ENCODE measurements at places on chromosomes 5 and 9.

- no peak for DNase-seq
Measured at GRCh38 chr9:85163415-85163814, 493.9 kb downstream of the NTRK2 start.

DNA sequence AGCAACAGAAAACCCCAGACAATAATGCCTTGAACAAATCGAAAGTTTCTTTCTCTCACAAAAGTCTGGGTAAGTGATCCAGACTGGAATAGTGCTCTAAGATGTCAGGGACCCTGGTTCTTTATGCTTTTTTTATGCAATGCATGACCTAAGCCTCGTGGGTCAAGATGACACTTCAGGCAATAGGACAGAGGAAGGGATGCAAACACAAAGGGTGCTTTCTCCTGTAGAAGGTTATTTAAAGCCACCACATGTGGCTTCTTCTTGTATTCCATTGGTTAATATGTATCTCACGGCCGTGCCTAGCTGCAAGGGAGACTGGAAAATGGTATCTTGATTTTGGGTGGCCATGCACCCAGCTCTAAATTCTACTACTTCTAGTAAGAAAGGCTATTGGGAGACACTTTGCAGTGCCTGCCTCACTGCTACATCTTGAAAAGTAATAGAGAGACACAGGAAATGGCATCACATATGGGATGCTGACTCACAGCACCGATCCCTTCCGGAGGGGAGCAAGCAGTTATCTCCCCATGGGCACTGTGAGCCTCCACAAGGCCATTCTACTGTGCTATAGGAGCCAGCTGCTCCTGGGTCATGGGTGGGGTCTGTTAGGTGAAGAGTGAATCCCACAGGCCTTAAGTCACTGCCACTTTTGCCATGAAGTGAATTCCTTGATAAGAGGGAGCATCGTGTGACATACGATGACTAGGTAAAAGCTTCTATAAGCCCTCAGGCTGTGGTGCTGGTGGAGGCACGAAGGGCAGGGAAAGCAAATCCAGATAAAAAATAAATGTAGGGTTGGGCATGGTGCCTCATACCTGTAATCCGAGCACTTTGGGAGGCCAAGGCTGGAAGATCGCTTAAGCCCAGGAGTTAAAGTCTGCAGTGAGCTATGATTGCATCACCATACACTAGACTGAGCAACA, 32.5 kb upstream of the RAB14 start:
- DNase-seq = peak; percentile 78

DNA sequence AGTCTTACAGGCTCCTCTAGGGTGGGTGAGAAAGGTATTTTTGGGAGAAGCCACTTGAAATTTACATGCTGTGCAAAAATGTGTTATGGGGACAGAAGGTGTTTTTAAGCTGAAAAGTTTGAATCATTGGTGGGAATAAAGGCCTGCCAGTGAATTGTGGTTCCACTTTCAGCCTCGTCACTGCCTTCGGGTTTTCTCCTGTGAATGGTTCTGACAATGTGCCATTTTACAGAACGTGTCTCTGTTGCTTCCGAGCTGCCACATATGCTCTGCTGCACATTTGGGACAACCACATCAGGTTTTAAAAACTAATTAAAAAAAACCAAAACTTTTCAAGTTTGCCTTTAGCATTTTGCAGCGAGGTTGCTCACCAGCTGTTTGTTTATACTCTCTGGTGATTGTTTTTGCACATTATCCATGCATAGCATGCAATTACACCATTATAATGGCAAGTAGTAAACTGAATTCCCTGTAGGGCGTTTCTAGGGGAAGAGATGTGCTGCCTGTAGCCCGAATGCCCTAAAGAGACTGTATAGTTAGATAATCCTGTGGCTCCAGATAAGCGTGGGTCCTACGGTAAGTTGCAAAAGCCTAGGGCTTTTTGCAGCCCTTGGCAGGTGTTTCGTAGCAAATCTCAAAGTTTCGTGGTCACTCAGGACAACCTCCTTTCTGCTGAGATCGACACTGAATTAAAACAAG, 40.1 kb upstream of the SUB1 start:
- no peak for DNase-seq

GRCh38 chr9:3447143-3447542, 78.7 kb downstream of the RFX3 start:
- DNase-seq = no peak

GRCh38 chr5:123036391-123037103, at the start of gene PPIC:
PPIC (minus strand) TSS chr5:123036725; CDS start chr5:123036625, 100 bp downstream.
- DNase-seq = peak; percentile 85

- DNase-seq = no peak
Measured at GRCh38 chr5:142789206-142789605, 19.0 kb downstream of the ARHGAP26 start.

DNA sequence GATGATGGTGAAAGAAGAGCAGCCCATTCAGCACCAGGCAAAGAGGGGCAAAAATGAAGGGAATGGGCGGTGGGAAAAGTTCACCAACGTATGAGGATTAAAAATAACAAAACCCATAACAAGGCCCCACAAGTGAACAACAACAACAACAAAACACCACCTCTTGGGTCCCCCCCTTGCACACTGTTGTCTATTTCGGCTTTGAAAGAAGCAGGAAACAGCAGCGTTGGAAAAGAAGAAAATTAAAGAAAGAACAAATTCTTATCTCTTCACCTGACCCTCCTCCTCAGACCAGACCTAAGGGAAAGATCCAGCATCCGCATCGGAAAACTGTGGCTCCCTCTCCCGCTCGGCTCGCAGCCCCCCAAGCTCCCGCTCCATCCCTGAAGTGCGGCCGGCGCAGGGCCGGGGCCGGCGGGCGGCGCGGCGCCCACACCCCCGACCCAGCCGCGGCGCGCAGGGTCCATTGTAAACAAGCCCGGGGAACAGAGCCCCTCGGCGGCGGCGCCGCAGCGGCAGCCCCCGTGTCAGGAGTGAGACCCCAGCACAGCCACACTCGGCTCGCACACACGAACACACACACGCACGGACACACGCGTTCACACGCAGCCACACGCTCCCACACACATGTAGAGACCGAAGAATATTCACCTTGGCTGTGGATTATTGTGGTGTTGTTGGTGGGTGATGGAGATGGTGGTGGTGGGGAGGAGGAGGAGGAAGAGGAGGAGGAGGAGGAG, 535 bp downstream of the RFX3 start:
- DNase-seq = no peak

GRCh38 chr9:36813154-36813553, 220.9 kb downstream of the PAX5 start:
- no peak for DNase-seq

Data from EH (cell line).